Right lung (tissue), 10 donors: ENCODE measurements at places on chromosomes 3 and 15.

DNA sequence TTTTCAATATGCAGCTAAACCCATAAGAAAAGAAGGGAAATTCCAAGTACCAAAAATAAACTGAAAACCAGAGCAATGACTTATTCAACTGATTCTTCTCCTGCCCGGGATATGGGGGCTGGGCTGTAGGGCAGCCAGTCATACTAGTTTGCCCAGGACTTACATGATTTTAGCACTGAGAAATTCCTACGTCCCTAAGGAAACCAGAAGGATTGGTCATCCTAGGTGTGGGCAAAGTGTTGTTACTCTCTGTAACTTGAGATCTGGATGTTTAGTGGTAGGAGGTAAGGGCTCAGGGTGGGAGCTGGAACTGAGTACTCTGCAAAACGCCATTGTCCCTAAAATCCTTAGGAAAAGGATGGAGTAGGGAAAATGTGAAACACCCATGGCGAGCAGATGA, 1.2 kb upstream of the DAZL start:
- DNase-seq, result no peak

DNA sequence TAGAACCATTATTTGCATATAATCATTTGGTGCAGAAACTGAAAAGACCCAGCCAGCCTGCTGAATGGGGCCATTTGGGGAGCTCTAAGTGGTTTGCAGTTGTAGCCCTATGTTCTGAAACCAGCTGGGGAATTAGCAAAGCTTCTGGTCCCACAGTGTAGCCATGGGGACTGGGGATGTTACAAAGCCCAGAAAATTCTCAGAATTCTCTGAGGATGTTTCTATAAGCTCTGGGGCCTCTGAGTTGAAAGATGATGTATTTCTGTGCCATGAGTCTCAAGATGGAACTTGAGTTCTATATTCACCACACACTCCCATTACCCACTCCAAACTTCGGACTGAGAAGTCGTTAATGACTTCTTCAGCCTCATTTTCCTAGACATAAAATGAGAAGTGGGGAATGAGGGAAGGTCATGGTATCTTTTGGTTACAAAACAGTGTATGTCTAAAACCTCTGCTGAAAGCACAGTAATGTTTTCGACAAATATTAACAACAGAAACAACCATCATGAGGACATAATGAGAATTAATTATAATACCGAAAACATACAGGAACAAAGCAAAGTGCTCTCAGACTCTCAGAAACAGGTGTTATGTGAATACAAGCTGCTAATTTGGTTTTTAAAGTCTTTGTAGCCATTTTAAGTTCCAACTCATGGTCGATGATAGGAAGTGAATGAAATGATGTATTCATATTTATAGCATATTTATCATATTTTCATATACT, 89.4 kb downstream of the RFTN1 start:
- no peak for DNase-seq

DNA sequence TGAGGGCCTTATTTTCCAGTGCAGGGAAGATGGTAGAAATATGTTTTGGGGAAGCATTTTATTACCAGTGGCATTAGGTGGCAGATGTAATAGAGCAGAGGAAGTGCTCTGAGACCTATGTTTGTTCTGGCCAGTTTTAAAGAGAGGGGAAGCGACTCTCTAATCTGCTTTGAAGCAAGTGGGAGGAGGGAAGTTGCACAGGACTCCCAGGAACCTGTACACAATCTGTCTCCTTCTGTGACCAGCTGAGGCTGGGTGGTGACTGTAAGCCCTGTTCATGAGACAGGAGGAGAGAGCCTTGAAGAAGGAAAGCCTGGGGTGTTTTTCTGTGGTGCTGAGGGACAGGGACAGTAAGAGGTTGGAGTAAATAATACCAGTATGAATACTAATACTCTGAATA, 60.5 kb downstream of the LPP start:
- DNase-seq, result no peak

GRCh38 chr3:82938821-82939328, 1177.4 kb upstream of the GBE1 start:
- DNase-seq, result no peak

DNA sequence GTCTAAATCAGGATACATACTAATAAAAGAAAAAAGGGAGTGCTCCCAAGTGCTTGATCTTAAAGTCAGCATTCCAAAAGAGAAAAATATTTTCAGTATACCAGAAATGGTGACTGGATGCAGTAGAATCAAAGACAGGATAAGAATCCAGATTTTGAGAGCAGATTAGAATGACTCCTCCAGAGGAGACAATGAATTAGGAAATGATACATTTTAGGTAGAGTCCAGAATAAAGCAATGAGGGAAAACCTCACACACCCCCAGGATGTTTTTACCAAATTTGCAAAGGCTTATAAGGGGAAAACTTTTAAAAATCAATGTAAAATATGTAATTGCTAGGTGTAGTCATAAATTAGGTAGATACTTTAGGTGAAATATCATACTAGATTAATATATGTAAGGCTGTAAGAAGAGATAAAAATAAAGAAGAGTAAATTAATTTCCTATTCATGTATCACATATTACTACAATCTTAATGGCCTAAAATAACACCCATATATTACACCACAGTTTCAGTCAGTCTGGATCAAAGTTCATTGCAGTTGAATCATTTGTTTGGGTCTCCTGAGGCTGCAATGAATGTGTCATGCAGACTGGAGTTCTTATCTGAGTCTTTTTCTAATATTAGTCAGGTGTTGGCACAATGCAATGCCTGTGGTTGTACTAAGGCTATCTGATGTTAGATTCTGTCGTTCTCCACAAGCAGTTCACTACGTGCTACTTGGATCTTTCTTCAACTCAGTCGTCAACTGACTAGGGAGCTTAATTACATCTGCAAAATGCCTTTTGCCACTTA, 547.8 kb upstream of the EPHA6 start:
- no peak for DNase-seq

DNA sequence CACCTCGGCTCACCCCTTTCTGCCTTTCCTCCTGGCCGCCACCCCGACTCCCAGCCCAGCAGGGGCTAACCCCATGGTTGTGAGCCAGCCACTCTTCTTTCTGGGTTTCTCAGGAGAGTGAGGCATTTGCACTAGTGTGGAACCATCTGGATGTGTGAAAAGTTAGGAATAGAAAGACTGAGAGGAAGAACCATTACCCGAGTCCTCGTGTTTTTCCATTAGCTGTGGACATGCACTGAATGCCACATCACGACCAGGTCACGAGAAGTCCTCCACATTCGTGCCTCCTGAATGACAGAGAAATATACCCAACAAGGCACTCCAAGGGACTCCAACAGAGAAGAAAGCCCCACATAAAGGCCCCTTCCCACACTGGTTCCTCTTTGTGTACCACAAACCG, 18.0 kb upstream of the RAD18 start:
- no peak for DNase-seq

GRCh38 chr15:86316726-86317383, 237.2 kb downstream of the AGBL1 start:
- no peak for DNase-seq

- DNase-seq, result no peak
Measured at GRCh38 chr3:130424837-130425236, 79.4 kb downstream of the COL6A5 start.

- DNase-seq, result no peak
Measured at GRCh38 chr15:78047761-78048627, 29.5 kb downstream of the TBC1D2B start.
